ENCODE measurements at places on chromosomes 16 and 17. TPM values are rescaled to one million over a fixed set of nuclear protein-coding genes. Genes with fewer than 3 reads are reported as not detected.

DNA sequence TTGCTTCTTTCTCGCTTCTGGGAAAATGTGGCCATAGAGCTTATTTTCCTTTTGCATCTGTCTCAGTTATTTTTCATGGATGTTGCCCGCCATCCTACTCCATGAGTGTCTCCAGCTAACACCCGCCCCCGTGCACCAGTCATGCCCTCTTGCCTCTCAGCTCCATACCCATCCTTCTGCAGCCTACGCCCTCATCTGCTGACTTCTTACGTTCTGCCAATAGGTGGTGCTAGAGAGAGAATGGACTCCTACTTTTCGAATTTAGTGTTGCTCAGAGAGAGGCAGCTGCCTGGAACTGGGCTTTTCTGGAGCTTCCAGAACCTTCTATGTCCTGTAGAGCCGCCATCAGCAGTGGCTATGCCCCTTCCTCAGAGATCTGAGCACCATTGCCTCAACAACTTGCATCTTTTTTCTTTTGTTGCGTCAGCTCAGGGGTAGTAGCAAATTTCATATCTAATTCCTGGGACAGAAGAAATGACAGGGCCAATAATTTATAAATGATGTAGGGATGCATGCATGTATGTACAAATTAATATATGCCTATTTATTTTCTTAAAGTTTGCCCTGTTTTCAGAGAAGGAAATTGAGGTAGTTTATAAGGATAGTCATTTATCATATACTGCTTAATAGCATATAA is 119.7 kb upstream of the MYOCD start:
- H3K27ac ChIP-seq, result no peak overlapping the region
- H3K4me3 ChIP-seq, result no peak overlapping the region
- H3K4me1 ChIP-seq, result no peaks in the 10 kb centered on the region
- H3K36me3 ChIP-seq, result no peaks in the 10 kb centered on the region

- DNase-seq, result no peak
- peaks cover 45% of the 10 kb centered on the region for H3K4me1 ChIP-seq
- H3K27ac ChIP-seq, result peak overlapping the region; percentile 99
- no peaks in the 10 kb centered on the region for H3K36me3 ChIP-seq
- no peaks in the 10 kb centered on the region for H3K27me3 ChIP-seq
These were observed 3.5 kb downstream of the ZBTB4 start for GRCh38 chr17:7475764-7476422.

- no peak overlapping the region for H3K4me3 ChIP-seq
- H3K27me3 ChIP-seq, result peaks cover 6% of the 10 kb centered on the region
- no peak for DNase-seq
- H3K36me3 ChIP-seq, result no peaks in the 10 kb centered on the region
- H3K27ac ChIP-seq, result no peak overlapping the region
These were observed 486.1 kb upstream of the SALL1 start for GRCh38 chr16:51636920-51637769.

DNA sequence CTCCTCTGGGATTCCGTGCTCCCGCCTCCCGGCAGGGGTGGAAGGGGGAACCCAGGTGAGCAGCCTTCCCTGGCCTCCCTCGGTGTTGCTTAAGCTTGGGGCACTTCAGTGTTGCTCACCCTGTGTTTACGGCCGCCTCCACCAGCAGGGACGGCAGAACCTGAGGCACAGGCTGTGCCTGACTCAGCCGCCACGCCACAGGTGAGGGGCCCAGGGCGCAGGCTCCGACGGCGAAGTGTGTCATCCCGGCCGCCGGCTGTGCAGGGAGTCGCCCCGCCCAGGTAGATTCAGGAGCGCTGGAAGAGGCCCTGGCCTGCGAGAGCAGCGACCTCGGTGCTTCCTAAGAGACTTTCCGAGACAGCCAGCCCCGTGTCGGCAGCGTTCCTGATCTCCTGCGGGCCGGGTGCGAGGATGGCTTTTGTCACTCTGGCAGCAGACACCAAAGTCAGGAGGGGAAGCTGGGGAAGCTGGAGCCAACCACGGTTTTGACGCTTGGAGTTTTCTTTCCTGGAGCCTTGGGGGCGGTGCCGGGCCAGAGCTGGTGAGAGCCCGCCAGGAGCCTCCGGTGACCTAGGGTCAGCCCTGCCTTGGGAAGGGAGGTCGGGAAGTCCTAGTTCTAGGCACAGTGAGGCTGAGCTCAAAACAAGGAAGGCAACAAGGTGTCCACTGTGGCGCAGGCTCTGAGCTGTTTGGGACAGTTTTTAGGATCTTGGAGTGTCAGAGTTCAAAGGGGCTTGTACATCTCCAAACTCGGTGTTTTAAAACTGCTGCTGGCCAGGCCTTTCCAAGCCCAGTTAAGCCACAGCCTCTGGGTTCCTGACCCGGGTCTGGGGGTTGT is 2.1 kb downstream of the GSE1 start:
- peak overlapping the region; percentile 92 for H3K27ac ChIP-seq
- peak; percentile 96 for DNase-seq
- peak overlapping the region; percentile 73 for H3K4me3 ChIP-seq
- H3K36me3 ChIP-seq, result no peaks in the 10 kb centered on the region

DNA sequence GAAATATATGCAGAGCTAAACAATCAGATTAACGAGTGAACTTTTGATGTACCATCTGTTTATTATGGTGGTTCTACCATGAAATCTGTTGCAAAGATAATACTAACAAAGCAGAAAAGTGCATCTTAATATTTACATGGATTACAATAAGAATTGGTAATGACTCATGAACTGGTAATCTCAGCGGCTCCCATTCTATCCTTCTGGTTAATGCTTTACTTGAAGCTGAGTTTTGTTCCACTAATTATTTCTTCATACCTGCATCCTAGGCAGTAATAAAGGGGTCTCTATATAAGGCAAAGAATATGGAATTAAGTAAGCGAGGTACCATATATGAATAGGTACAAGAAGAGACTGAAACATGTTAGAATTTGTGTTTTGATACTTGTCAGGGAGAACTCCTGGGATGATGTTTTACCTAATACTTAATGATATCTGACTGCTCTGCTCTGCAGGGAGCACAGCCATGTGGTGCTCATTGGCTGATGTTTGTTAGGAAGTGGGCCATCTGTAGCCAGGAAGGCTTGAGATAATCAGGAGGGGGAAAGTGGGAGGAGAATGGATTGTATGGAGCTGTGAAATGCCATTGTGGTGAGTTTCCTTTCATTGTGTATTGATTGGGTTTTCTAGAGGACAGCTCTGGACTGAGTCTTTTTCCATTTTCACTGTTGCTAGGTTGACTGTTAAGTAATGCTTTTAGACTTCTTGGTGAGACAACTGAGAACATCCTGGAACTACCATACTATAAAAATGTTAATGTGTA is 52.6 kb downstream of the MAP2K6 start:
- H3K36me3 ChIP-seq, result no peaks in the 10 kb centered on the region
- no peaks in the 10 kb centered on the region for H3K4me1 ChIP-seq
- H3K4me3 ChIP-seq, result no peak overlapping the region
- H3K27me3 ChIP-seq, result no peaks in the 10 kb centered on the region

DNA sequence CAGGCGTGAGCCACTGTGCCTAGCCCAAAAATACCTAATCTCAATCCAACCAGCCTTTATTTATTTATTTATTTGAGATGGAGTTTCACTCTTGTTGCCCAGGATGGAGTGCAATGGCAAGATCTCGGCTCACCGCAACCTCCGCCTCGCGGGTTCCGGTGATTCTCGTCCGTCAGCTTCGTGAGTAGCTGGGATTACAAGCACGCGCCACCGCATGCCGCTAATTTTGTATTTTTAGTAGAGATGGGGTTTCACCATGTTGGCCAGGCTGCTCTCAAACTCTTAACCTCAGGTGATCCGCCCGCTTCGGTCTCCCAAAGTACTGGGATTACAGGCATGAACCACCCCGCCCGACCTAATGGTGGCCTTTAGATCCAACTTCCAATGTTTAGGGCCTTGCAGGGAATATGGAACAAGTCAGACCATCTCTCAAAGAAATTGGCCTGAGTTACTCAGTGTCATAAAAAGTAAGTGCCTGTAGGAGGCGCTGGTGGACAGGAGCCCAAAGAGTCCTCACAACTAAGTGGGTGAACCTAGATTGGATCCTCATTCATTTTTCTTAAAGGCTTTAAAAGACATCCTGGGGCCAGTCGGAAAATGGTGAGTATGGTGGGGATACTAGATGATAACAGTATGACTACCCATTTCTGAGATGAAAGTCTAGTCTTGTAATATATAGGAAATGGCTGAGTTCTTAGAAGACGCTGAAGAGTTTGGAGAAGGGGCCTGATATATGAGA is 4.6 kb downstream of the ZSCAN10 start:
- H3K27me3 ChIP-seq, result peaks cover 7% of the 10 kb centered on the region
- no peak overlapping the region for H3K4me3 ChIP-seq
- H3K27ac ChIP-seq, result no peak overlapping the region
- no peaks in the 10 kb centered on the region for H3K36me3 ChIP-seq
- H3K4me1 ChIP-seq, result peaks cover 1% of the 10 kb centered on the region

- no peak overlapping the region for H3K27ac ChIP-seq
- no peaks in the 10 kb centered on the region for H3K27me3 ChIP-seq
- H3K4me3 ChIP-seq, result no peak overlapping the region
- no peak for DNase-seq
- H3K4me1 ChIP-seq, result no peaks in the 10 kb centered on the region
These were observed 81.7 kb upstream of the GAS7 start for GRCh38 chr17:10280068-10280467.

Gene CDR2L
- total RNA-seq, result 21.8 TPM

Gene BCL6B
- 42.6 TPM for total RNA-seq

Measured in upper lobe of right lung (tissue), 1 donor.